ENCODE measurements at places on chromosomes 4 and X.

GRCh38 chrX:148459343-148459742 is 41.1 kb upstream of the AFF2 start:
- no peak for DNase-seq

DNA sequence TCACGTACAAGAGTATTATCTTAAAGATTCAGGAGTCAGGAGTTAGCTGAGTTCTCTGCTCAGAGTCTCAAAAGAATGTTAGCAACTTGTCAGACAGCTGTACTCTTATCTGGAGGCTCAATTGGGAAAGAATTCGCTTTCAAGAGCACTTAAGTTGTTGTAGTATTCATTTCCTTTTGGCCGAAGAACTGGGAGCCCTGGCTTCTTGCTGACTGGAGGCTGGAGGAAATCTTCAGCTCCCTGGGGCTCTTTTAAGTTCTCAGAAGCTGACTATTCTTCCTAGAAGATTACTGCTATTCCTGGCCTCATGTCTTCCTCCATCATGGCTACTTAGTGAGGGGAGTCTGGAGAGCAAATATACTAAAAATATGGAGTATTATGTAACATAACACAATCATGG is 587.2 kb downstream of the EPHA5 start:
- no peak for DNase-seq

GRCh38 chr4:134132086-134132783 is 69.4 kb downstream of the PABPC4L start:
- DNase-seq = no peak

DNA sequence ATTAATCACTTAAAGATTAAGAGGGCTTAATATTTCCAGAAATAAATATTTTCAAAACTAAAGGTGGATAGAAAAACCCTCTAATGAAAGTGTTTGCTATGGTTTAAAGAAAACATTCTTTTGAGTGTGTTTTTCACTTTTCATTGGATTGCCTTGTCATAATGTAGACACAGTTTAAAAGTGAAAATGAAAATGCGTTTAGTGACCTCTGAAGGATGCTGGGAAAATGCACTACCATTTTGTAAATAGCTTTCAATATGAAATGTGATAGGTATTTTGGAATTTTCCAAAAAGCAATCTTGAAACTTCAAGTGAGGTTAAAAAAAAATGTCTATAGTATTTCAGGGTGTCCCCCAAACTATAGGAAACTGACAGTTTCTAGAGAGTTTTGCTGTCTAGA is 642.2 kb downstream of the C4orf33 start:
- DNase-seq = no peak

DNA sequence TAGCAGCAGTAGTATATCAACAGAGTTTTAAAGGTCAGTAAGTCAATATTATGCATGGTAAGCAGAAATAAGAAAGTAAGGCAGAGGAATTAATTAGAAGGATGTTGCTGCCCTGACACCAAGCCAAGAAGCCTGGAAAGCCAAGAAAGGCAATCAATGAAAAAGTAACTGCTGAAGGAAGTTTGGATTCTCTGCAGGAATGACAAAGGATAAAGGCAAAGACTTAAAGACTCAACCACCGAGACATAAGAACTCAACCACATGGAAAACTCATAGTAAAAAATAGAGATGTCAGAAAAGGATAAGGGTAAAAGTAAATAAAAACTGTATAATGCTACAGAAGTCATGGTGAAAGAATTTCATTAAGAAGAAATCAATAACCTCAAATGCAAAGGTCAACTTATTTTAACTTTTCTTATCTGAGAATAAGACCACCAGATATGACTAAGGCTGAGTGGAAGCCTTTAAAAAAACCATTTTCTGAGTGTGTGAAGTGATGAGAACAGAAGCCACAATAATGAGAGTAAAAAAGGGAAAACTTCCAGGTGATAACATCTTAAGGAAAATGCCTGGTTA is 55.2 kb downstream of the NEK1 start:
- DNase-seq = no peak

- no peak for DNase-seq
Measured at GRCh38 chrX:17602245-17602644, 135.0 kb upstream of the SCML1 start.

GRCh38 chr4:55866973-55867574 is 13.6 kb downstream of the EXOC1 start:
- DNase-seq = peak; percentile 38

DNA sequence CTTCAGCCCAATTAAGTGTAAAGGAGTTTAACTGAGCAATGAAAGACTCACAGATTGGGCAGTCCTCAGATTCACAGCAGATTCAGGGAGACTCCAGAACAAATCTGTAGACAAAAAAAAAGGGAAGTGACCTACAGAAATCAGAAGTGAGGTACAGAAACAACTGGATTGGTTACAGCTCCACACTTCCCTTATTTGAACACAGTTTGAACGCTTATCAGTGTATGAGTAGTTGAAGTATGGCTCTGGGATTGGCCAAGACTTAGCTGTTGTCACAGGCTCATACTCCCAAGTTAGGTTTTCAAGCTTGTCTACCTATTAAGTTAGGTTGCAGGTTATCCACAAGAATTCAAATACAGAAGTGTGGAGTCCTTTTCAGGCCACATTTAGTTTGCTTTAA is 112.4 kb upstream of the ELOVL6 start:
- no peak for DNase-seq

- no peak for DNase-seq
Measured at GRCh38 chrX:114952696-114953095, 64.7 kb downstream of the IL13RA2 start.

- DNase-seq = no peak
Measured at GRCh38 chrX:45956191-45956870, 588.9 kb downstream of the ZNF674 start.

- no peak for DNase-seq
Measured at GRCh38 chr4:7867701-7868435, 71.8 kb downstream of the AFAP1 start.

DNA sequence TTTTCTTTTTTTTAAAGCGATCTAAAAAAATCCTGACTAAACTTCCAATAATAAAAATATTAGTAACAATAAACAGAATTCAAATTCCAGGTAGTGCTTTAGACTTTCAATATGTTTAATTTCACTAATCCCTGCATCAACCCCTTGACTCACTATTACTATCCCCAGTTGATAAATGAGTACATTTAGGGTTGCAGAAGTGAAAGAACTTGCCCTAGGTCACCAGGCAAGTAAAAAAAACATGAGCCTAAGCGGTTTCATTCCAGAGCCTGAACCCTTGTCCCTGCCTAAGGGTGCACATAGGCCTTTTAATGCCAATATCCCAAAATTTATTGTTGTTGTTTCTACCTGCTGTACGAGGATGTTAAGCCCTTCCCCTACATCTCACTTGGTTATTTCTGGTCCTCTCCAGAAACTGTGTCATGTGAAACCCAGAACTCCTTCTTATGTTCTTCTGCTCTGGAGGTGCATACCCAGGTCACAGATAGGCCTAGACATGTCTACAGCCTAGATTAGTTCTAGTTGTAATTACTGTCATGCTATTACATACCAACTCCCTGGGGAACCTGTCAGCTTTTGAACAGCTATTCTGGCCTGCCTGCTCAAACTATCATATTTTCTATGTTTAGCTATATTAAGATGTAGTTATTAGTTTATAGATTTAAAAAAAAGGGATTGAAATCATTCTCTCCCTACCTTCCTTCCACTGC is 244.5 kb upstream of the PITX2 start:
- DNase-seq = no peak

Data from AG09319 (cell line).